Right ventricle myocardium inferior (tissue), 1 donor: ENCODE measurements at places on chromosomes 12 and 14.

DNA sequence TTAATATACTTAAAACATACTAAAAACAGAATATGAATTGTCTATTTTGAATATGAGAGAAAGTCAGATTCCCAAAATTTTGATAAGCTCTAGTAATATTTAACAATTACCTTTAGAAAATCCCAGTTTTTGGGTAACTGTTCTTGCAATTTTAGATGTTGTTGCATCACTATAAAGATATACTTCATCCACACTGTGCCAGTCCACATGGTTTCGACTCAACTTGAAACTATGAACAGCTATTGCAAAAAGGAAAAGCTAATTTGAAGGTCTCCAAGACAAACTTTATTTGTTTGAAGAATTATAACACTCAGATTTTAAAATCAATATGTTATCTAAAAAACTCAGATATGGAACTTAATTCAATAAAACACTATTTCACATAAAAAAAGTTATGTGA, 59.9 kb downstream of the DDHD1 start:
- DNase-seq = no peak

- no peak for DNase-seq
Observed at GRCh38 chr14:65082930-65083329, 19.4 kb downstream of the MAX start.

DNA sequence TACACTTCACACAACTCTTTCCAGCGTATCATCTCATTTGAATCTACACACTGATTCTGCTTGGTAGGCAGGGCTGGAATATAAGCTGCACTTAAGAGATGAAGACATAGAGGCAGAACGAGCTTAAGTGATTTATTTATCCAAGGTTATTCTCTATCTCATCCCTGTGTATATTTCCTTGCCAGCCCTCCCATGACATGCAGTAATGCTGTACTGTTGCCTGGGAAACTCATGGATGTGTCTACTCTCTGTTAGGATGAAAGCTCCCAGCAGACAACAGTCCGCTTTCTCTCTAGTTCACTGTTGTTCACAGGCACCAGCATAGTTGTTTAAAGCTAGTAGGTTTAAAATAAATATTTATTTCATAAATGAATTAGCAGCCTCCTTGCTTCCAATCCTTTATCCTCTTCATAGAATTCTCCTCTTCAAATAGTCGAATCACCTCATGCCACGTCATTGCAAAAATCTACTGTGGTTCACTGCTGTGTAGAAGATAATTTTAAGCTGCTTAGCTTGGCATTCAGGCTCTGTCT, 25.4 kb downstream of the FGF6 start:
- no peak for DNase-seq

- no peak for DNase-seq
Observed at GRCh38 chr14:66038212-66038611, 448.0 kb upstream of the CCDC196 start.

DNA sequence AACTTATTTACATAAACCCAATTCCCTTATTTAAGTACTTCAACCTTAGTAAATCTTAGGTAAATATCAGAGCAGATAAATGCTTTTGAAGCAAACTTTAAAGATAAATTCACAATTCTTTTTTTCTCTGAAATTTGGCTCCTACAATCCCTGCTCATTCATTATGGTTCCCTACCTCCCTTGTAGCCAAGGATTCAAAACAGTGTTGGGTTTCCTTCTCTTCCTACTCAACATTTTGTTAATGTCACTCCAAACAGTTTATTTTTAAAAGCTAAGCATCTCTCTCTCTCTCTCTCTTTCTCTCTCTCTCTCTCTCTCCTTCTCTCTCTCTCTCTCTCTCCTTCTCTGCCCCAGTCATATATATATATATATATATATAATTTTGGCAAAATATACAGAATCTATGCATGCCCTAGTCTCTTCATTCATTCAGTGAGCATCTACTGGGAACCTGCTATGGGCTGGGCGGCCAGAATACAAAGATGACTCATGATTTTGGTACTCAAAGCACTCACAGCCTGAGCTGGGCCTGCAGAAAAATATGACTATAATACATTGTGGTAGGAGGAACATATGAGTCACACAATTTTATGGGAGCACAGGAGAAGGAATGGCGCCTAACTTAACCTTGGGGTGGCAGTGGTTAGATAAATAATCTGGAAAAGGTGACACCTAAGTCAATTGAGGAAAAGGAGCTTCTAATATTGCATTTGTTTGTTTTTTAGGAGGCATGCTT, 123.7 kb upstream of the DHRS4 start:
- no peak for DNase-seq

- DNase-seq = no peak
Observed at GRCh38 chr14:77003960-77004710, 24.4 kb downstream of the IRF2BPL start.

DNA sequence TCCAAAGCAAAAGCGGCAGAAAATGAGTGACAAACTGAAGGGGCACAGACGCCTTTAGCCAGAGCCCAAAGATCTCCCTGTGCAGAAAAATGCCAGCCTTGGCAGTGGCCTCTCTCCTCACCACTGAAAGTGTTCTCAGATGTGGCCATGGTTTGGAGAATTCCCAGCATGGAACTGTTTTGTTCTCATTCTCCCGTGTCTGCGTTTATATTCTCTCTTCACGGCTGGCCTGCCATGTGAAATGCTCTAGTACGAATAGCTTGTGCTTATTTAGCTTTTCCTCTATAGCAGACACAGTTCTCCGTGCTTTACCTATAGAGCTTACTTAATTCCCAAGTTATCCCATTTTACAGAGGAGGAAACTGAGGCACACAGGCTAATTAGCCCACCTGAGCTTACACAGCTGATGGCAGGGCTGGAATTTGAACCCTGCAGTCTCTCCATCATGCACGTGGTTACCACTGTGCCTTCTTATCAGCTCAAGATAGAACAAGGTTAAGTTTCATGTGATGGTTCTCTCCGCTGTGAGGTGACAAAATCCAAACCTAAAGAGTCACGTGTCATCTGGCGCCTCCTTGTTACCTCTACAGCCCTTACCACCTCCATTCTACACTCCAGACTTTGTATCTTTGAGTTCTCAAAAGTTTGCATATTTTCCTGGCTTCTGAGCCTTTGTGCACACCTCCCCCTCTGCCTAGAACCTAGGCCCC, 141.6 kb downstream of the GCH1 start:
- no peak for DNase-seq

DNA sequence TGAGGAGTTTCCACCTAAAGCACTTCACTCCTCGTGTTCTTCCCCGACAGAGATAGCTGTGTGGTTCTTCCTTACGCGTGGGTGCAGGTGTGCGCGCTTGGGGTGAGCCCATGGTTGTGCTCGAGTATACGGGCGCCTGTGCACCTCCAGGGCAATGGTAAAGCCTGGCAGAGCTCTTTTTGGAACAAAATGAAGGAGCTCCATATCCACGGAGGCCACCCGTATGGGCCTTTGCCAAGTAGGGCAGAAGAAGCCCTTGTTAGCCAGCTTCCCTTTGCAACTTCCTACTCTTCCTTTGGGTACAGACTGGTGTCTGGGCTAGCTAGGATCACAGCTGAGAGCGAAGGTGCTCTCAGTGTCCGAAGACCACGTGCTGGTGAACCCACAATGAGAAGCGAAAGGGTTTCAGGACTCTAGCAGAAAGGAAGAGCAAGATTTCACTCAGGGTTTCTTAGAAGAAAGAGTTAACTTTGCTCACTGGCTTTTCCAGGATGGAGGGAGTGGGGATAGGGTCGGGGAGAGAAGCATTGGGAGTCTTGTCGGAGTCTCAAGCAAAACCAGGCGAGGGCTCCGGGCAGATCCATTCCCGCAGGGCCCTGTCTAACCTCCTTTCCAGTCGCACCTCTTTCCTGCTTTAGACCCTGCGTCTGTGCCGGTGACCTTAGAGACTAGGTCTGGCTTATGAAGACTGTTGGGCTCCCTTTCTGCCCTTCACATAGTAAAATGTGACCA, 960 bp upstream of the LRFN5 start:
- no peak for DNase-seq

GRCh38 chr14:72552236-72552635, 341.7 kb downstream of the DPF3 start:
- DNase-seq = no peak

GRCh38 chr12:79897617-79898016, 37.3 kb downstream of the PPP1R12A start:
- DNase-seq = no peak

DNA sequence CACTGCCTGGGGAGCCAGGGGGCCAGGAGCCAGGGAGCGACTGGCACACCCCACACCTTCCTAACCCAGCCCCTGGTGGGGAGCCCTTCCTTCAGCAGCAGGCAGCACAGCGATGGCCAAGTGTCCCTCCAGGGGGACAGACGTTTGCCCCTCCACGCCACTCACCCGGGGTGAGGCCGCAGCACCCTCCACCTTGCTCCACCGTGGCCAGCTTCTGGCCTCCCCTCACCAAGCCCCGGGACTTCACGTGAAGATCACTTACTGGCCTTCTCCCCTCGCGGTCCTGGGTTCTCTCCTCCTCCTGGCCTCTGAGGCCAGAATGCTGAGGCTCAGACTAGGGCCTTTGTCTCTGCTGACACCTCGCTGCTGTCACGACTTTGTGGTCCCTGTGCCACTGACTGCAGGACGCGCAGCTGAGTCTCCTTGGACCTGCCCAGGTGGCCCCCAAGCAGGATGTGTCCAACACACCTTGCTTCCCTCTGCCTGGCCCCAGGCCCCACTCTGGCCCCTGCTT, 3.5 kb upstream of the ASPG start:
- peak; percentile 54 for DNase-seq

- DNase-seq = no peak
Observed at GRCh38 chr12:3119192-3119755, 42.1 kb downstream of the TSPAN9 start.

- DNase-seq = no peak
Observed at GRCh38 chr12:124160097-124160756, 134.7 kb upstream of the RFLNA start.

DNA sequence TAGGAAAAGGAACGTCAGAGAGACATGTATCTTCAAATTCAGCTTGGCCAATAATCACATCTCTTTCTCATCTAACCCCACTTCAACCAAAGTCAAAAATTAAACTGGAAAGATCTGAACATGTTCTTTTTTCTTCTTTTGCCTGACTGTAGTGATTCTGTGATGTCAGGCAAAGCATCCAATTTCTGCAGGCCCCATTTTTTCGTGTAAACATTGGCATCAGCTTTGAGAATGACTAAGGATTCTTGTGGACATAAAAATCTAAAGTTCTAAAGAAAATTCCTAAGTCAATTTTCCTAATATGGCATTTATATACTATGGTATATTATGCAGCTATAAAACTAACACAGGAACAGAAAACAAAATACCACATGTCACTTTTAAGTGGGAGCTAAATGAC, 89.1 kb downstream of the STXBP6 start:
- DNase-seq = no peak

- DNase-seq = peak; percentile 71
Observed at GRCh38 chr12:67649570-67650387, 1.2 kb downstream of the DYRK2 start.

- no peak for DNase-seq
Observed at GRCh38 chr12:19967431-19967830, 400.9 kb upstream of the PDE3A start.

GRCh38 chr14:24443053-24443665, 583 bp upstream of the SDR39U1 start:
- no peak for DNase-seq

DNA sequence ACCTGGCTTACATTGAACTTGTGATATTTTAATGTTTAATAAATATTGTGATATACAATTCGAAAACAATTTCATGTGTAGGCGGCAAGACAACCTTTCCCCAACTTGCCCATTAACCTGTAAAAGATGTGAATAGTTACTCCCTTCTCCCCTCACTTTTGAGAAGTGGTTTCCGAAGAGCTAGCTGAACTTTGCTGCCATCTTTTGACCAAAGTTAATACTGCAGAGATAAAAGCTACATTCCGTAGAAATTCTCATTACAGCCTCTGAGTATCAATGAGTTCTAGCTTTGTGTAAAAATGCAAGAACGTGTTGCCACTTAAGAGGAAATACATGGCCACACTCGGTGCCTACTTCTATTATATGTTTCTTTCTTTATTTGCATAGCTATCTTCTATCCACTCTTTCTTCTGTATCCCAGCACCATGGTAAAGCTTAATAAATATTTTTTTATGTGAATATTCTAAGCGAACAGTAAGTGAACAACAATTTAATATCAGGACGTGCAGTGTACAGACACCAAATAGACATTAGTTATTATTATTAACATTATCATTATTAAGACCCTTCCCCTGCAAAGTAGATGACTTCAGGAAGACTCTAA, 105.1 kb upstream of the TMEM260 start:
- DNase-seq = no peak

DNA sequence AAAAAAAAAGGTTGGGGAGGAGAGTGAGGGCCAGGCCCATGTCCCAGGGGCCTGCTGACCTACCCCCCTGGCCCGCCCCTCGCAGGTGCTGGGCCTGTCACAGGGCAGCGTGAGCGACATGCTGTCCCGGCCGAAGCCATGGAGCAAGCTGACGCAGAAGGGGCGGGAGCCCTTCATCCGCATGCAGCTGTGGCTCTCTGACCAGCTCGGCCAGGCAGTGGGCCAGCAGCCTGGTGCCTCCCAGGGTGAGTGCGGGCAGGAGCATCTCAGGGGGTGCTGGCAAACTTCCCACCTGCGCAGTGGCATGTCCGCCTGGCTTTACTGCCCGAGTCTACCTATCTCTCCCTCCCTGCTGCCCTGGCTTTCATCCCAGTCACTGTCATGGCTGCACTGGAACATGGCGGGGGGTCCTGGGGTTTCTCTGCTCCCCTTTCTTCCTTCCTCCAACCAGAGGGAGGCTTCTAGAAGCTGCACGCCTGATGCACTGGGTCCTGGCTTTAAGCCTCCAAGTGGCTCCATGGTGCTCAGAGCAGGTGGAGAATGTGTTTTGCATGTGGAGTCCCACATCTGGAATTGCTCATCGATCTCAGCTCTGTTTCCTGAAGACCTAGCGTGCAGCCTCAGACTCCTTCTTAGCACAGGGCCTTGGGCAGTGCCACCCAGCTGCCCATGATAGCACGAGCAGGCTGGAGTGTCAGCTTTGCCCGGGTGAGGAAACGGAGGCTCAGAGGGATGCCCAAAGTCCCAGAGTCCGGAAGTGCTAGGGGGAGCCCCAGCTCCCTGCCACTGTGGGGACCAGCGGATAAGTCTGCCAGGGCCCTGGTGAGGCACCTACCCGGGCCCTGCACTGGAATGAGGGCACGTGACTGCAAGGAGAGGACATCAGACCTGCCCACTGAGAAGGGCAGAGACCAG, 46.3 kb downstream of the PHETA1 start:
- no peak for DNase-seq

GRCh38 chr12:13347241-13348043, 150.9 kb downstream of the EMP1 start:
- DNase-seq = no peak

- no peak for DNase-seq
Observed at GRCh38 chr12:117098361-117099217, 627 bp downstream of the TESC start.

DNA sequence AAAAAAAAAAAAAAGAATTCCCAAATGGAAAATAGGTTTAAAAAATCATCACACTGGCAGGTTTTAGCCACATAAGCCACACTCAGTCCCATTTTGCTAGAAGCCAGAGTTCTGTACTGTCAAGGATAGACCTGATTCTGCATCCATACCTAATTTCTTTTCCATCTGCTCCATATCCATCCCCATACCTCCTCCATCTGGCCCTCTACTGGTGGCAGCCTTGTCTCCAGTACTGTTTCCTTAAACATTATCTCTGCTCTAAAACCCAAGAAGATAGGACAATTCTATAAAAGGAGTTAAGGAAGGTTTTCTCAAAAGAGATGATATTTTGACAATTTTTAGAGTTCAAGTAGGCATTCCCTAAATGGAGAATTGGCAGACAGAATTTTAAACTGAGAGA, 26.0 kb upstream of the RXYLT1 start:
- DNase-seq = no peak

- no peak for DNase-seq
Observed at GRCh38 chr12:46916796-46917419, 91.1 kb upstream of the SLC38A4 start.
